ENCODE measurements at places on chromosomes 16 and 17.

DNA sequence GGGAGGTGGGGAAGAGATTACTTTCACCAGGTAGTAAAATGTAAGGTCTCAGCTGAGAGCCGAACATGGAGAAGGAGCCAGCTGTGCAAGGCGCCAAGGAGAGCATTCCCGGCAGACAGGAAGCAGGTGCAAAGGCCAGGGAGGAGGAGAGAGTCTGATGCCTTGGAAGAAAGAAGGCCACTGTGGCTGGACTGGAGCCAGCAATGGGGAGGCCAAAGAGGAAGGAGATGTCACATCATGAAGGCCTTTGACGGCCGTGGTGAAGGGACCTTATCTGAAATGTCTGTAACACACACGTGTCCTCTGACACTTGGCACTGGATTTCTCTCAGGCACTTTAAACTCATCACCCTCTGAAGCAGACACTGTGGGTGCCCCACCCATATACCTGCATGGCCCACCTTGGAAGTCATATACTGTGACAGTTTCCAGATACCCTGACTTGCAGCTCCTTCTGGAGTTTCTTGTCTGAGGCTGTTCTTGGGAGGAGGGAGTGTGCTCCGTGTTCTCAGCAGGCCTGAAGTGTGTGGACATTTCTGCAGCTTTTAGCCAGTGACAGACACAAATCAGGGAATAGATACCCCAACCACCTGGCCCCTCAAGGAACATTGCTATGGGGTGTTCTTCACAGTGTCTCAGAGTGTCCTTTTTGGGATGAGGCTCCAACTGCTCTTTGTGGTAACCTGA lies 1.9 kb upstream of the SLC5A2 start:
- DNase-seq, result no peak

GRCh38 chr16:19829844-19830692 lies 54.6 kb downstream of the GPRC5B start:
- DNase-seq, result no peak

DNA sequence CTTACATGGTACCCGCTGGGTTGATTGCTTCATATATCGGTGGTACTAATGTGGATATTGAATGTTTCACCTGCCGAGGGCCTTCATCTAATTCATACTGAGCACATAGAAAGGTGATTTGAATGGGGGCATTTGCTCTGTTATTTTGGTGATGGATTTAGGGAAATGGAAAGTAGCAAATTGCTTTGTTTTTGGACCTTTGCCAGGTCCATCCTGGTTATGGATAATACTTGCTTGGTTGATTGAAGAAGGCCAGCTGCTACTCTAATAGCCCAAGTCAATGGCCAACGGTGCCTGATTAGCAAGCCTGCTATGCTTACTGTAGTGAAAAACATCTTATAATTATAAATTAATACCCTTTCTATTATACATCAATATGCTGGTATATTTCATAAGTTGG lies 253.6 kb downstream of the CDH13 start:
- DNase-seq, result peak; percentile 43

DNA sequence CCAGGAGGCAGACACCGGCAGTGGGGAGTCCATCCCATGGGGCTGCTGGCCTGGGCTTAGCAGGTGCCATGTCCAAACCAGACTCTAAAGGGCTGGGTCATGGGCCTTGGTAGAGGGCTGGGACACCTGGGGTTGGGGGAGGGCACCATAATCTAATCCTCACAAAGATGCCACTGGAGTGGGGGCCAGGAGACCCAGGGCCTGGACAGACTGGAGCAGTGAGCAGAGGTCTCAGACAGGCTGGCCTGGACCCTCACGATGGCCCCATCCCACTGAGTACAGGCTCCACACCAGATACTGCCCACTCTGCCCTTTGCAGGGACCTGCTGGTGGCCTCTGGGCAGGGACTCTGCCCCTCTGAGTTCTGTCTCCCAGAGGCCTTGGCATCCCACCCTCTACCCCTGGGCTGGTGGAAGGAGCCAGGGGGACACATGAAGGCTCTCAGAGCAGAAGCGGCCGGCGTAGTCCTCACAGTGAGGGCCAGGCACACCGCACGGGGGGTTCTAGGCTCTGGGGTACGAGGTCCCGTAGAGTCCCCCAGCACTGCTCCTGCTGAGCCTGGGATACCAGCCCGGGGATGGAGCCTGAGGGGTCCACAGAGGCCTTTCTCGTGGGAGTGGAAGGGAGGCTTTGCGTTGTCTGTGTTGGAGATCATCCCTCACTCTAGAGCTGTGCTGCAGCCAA lies 10.0 kb upstream of the SRRM2 start:
- no peak for DNase-seq

DNA sequence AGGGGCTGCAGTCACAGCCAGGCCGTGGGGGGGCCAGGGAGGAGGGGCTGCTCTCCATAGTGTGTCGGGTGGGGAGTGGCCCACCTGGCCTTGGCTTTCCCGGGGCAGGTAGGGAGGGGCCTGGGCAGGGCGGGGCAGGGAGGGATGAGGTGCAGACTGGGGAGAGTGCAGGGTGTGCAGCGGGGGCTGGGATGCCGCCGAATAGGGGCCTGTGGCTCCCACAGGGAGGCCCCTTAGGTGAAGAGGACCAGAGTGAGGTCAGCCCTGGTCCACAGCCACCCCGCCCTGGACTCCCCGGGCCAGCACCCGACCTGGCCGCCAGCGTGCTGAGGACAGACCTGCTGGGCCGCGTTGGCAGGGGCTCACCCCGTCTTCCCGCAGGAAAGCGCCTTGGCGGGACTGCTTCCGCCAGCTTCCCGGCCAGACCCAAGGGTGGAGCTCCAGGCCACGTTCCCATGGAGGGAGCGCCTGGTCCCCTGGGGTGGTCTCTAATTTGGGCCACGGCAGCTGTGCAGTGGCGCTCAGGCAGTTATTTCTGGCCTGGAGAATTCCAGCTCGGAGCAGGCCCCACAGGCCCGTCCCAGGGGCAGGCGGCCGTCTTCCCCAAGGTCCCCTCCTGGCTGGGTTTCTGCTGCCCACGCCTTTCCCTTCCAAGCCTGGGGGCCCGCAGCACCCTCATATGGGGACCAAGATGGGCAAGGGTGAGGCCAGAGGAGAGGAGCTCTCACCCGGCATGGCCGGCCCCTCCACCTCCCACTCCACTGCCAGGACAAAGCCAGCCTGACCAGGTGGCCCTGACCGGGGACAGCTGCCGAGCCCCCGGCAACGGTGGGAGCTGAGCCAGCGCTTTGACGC lies 27.9 kb downstream of the CACNA1H start:
- DNase-seq, result no peak

DNA sequence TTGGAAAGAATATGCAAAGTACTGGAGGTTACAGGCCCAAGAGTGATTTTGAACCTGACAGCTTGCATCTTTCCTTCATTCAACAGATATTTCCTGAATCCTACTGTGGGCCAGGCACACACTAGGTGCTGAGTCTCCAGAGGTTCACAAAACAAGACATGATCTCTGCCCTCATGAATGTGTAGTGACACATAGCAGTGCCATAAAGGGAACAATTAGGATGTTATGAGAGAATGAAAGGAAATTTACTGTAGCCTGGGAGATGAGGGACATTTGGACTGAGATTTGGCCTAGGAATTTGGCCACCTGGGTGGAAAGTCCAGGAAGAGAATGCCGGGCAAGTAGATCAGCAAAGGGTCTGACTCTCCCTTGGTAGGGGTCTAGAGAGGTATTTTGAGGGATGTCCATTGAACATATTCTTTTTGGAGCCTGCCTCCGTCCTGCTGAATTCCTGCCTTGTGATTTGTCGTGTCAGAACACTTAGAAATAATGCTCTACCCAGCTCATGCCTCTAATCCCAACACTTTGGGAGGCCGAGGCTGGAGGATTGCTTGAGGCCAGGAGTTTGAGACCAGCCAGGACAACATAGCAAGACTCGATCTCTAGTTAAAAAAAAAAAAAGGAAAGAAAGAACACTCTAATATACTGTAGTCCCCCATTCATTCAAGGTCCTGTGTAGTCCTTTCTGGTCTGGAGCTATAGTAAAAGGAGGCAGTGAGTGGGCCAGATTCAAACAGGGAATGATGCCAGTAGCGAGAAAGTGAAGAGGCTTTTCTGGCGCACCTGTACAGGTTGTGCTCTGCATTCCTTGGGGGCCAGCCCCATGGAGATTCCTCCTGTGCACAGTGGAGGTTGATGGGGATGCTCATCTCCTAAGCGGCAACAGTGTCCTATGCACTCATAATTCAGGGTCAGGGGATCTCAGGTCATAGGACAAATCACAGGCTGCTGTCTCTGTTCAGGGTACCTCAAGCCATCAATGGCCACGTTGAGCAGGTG lies 90.6 kb upstream of the CLEC18A start:
- no peak for DNase-seq

- peak; percentile 28 for DNase-seq
Measured at GRCh38 chr17:55770196-55770870, 19.5 kb downstream of the PCTP start.

GRCh38 chr16:23999663-24000062 lies 163.9 kb downstream of the PRKCB start:
- DNase-seq, result no peak

DNA sequence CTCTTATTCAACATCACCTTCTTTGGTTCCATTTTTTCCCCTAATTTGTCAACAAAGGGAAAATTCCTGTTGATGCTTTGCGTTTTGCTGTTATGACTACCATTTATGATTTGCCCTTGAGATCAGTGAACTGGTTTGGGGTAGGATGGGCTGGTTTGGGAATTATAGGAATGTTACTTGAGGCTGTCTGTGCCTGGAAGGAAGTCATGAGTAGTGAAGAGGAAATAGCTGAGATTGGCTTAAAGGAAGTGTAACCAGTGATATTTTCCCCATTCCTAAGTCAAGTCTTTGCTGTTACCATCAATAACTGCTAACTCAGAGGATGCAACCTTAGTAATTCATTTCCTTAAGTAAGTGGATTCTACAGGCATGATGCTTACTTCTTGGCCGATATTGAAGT lies 179.2 kb downstream of the MAP2K6 start:
- DNase-seq, result no peak

DNA sequence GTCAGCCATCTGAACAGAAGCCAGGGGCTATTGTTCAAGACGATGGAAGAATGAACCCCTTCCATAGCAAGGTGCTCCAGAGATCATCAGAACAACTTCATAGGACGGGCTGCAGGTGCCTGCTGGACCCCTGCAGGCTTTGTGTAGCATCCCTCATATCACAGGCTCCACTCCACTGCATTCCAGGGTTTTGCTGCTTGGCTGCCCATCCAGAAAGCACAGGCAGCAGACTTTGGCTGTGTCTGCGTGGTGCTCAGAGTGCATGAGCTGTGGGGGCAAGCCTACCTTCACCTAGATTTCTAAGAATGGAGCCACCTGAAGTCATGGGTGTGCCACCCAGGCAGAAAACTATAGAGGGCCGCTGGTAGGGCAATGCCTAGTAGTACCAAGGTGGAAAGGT lies 93.9 kb upstream of the NLRP1 start:
- DNase-seq, result no peak

GRCh38 chr17:55450232-55450825 lies 28.7 kb upstream of the MMD start:
- no peak for DNase-seq

DNA sequence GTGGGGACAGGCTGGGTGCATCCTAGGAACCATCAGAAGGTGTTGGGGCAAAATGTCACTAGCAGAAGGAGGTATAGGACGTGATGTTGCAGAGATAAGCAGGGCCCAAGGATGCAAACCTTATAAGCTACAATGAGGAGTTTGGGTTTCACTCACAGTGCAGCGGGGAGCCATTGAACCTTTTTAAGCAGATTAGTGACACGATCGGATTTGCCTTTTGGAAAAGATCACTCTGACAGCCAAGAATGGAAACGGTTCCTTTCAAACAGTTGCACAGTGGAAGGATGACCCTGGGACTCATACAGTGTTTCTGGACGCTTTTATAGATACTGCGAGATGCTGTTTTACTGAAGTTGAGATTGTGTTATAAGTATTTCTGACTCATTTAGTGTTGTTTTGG lies 131.8 kb upstream of the CACNG3 start:
- DNase-seq, result no peak

- DNase-seq, result no peak
Measured at GRCh38 chr16:49471038-49471727, 97.6 kb downstream of the C16orf78 start.

GRCh38 chr17:7407082-7407481 lies 563 bp upstream of the NLGN2 start:
- DNase-seq, result no peak

- no peak for DNase-seq
Measured at GRCh38 chr17:77577491-77577890, 381.0 kb upstream of the TNRC6C start.

GRCh38 chr17:10802496-10803284 lies 1.2 kb downstream of the TMEM238L start:
- no peak for DNase-seq

DNA sequence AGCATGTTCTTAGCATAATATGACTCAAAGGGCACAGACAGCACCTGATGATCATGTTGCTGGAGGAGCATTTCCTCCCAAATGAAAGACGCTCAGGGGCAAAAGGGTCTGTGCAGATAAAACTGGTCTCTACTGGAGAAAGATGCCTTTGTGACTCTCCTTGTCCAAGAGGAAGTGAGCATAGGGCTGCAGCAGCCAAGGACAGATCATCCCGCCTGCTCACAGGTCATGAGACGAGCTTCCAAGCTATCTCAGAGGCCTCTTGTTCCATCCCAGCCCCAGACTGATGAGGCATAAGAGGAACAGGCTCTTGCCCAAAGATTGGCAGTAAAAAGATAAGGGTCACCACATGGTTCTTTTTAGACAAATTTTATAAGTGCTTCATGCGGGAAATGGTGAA lies 141.8 kb downstream of the KATNIP start:
- no peak for DNase-seq

DNA sequence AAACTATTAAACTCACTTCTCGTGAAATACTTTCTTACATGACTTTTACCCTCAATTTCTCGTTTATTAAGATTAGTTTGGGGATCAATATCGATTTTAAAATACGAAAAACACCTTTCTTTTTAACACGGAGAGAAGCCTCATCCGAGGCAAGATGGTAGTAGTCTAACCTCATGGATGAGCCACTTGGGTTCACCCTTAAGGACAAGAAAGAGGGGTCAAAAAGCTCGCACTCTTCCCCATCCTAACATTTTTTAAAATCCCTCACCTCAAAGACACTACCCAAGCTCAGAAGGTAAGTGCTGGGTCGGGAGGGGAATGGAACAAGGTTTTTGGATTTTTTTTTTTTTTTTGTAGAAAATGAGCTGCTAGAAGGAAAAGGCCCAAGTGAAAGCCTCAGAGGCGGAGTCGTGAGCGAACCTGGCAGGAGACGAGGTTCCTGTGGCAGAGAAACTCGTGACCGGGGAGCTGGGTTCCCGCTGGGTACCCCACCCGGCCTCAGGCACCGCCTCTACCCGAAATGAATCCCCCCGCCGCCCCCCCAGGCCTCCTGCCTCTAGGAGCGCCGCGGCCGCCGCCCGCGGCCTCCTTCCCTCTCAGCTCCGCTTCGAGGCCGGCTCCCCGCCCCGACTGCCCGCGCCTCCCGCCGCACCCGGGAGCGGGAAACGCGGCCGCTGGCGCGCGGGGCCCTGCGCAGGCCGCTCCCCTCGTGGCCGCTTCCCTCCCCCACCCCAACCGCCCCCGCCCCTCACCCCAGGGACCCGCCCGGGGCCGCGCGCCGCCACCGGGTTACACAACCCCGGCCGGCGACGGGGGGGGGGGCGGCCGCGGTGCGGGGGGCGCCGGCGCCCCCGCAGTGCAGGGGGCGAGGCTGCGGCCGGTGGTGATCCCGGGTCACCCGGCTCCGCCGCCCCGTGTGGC lies 1.6 kb downstream of the NUFIP2 start:
- DNase-seq, result peak; percentile 47

Data from NCI-H1092 (cell line).